ENCODE measurements at places on chromosomes 11 and 22. TPM values are rescaled to one million over a fixed set of nuclear protein-coding genes. Genes with fewer than 3 reads are reported as not detected.

GRCh38 chr11:62732830-62733229 lies 4.5 kb downstream of the TTC9C start:
- no peak for DNase-seq

The PTPRCAP gene
- polyA plus RNA-seq: 4.7 TPM

DNA sequence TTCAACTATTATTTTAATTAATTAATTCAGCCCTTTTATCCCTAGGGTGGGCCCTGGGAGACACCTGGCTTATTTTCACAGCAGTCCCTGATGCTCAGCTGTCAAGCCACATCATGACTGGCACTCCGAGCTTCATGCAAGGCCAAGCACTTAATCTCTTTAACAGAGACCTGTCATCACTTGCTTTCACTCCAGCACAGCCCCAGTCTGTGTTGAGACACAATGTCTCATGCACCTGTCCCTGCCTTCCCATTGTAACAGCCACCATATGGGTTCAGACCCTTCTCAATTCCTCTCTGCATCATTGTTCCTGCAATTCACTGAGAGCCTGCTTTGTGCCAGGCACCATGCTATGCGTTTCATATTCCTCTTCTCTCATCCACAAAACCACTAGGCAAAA lies 222.2 kb upstream of the TENM4 start:
- DNase-seq: no peak

The VWA5A gene
- 25.0 TPM for polyA plus RNA-seq

DNA sequence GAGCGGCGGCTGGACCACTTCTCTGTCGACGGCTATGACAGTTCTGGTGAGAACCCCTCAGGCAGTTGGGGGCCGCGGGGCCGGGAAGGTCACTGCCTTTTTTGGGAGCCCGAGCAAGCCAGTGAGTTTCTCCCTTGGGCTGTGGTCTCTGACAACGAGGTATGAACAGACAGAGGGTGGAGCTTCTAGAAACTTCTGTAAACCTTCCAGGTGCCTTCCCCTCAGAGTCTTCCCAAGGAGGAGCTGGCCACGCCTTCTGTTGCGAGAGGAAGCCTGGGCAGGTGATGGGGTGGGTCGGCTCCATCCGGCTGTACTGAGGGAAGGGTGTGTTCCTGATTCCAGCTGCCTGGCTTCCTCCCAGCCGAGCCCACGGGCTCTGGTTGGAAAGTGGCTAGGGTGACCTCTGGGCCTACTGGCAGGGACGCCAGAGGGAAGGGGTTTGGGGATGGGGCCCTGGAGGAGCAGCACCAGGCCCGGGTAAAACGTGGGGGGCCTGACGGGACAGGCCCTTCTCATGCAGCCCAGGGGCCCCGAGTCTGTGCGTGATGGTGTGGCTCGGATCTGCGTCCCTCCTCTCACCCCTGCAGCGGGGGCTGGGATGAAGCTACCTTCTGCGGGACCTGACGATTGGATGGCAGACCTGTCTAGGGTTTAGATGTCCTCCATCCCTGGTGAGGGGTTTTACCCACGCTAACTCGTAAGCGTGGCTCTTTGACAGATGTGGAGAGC lies 110.8 kb downstream of the KCNQ1OT1 start:
- peak; percentile 42 for DNase-seq

GRCh38 chr22:38126928-38127668 lies 16.6 kb upstream of the BAIAP2L2 start:
- no peak for DNase-seq

DNA sequence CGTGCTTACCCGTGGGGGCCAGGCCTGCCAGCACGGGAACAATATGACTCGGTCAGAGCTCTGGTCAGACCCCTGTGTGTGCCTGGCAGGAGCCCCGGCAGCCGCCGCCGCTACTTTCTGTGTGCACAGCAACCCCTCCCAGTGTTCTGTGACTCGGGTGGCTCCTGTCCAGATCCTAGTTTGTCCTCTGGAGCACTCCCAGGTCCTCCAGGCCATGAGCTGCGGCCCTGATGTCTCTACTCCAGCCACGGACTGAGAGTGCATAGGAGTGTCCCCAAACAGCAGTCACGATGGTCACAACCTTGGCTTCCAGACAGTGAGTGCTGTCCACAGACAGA lies 3.2 kb downstream of the NDUFS8 start:
- no peak for DNase-seq

The OR52M1 gene
- not detected for polyA plus RNA-seq

The NPTXR gene
- polyA plus RNA-seq: 1.1 TPM

- peak; percentile 36 for DNase-seq
These were observed 7.8 kb downstream of the FTH1 start for GRCh38 chr11:61959678-61960077.

DNA sequence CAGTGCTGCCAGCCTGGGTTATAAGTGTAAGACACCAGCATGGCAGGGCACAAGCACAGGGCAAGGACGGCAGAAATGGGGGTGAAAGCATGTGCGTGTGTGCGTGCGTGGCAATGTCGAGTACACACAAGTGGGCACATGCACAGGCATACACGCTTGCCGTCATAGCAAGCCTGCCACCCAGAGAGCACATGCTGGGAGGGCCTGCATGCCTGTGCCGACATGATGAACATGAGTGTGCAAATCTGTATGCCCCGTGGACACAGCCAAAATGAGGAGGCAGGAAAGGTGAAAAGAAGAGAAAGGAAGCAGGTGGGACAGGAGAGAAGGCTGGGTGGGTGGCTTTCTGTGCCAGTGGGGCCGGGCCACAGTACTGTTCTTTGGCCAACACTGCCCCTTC lies 62.9 kb downstream of the NECTIN1 start:
- DNase-seq: no peak

The MRGPRX4 gene
- not detected for polyA plus RNA-seq

The QSER1 gene
- 2.8 TPM for polyA plus RNA-seq

DNA sequence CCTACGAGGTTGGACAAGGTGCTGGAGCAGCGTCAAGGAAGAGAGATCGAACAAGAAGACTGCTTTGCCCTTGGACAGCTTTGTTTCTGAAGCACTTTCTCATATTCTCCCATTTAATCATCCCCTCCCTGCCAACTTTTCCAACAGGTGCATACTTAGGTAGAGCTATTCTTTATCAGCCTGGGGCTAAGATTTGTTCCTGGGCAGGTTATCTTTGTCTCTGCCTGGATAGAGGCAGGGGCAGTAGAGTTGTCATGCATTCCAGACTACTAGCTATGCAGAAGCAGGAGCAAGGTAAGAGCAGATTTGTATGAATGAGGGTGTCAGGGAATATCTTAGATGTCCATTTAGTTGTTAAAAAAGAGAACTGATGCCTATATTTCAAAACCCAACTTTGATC lies 82.3 kb downstream of the PTPRJ start:
- DNase-seq: no peak

DNA sequence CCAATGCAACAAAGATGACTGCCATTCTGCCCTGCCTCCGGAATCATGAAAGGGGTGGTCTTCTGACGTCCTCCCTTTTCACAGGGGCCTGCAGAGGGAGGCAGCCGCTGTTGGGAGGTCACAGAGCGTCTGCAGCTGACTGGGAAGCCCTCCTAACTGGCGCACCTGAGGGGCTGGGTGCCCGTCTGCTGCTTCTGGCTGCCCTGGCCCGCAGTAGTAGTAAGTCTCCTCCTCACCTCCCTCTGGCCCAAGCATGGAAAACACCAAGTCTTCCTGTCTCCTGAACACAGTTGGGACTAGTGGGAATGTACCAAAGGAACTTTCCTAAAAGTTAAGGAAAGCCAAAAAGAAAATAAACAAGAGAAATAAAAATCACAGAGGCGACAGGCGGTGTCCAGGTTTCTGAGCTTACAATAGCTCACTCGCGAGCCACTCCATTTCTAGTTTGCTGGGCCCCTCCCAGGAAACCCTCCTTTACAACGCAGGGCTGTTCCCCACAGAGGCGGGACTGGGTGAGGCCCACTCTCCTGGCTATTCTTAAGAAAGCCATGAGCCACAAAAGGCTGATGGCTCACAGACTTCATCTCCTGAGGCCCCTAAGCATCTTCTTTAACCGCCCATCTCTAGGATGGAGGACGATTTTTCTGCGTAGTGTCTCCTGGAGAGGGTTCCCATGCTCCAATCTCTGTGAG lies 37.0 kb upstream of the CECR2 start:
- no peak for DNase-seq

The MOGAT2 gene
- polyA plus RNA-seq: 1.1 TPM

The CAPN1 gene
- polyA plus RNA-seq: 92.5 TPM

DNA sequence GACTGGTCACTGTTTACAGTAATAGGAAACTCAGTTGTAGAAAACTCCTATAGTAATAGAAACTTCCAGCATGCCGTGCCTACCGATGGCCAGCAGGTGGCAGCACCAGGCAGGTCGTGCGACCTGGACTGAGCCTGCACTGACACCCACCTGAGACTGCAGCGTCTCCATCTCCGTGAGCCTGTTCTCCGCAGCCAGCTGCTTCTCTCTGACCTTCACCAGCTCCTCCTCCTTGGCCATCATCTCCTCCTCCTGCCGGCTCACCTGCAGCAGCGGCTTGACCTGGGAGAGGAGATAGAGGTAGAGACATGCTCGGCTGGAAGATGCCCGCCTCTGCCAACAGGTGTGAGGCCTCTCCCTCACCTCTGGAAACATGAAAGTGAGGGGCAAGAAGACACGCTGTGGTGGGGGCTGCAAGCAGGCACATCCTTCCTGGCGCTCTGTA lies 48.5 kb downstream of the APOL1 start:
- peak; percentile 83 for DNase-seq

GRCh38 chr11:13268791-13269190 lies 8.8 kb upstream of the BMAL1 start:
- DNase-seq: no peak

GRCh38 chr22:30252411-30253204 lies 6.0 kb upstream of the LIF start:
- no peak for DNase-seq

The APOL6 gene
- 5.5 TPM for polyA plus RNA-seq

The DMC1 gene
- not detected for polyA plus RNA-seq

The PATE2 gene
- polyA plus RNA-seq: not detected

- DNase-seq: peak; percentile 45
These were observed 81.8 kb downstream of the DGCR2 start for GRCh38 chr22:19040391-19040861.

The OR10A2 gene
- not detected for polyA plus RNA-seq

The ST14 gene
- polyA plus RNA-seq: 59.3 TPM

The ISX gene
- polyA plus RNA-seq: not detected

GRCh38 chr11:108853864-108854263 lies 189.0 kb downstream of the DDX10 start:
- no peak for DNase-seq

GRCh38 chr11:67641338-67642172 lies 2.0 kb upstream of the TBX10 start:
- DNase-seq: no peak

The CCDC188 gene
- polyA plus RNA-seq: 0.54 TPM

- no peak for DNase-seq
These were observed 14.4 kb downstream of the DNAJB13 start for GRCh38 chr11:73965076-73965763.

DNA sequence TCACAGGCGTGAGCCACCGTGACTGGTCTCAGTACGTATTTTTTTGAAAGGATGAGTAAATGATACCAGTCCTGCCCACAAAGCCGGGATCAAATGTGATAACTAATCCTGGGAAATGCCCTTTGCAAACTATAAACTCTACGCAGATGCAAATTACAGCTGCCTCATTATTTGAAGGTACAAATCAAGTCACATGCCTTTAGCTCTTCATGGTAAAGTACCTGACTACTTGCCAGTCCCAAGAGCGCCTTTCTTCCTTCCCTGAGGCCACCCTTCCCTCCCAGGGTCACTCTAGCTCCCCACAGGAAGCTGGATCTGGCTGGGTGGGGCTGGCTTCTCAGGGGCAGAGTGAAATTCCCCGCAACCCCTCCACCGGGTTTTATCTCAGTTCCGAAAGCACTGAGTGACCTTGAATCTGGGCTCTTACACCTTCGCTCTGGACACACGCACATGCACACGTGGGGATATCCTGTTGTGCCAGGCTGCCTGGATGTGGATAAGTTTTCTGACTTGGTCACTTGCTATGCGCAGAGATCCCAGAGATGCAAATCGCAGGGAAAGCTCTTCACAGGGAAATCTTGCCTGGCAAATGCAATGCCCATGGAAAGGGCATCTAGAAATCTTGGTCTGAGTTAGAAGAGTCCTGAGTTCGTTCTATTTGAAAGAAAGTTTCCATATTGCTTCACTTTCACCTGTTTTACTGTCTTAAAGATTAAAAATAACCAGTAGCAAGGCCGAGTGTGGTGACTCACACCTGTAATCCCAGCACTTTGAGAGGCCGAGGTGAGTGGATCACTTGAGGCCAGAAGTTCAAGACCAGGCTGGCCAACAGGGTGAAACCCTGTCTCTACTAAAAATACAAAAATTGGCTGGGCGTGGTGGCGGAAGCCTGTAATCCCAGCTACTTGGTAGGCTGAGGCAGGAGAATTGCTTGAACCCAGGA lies 8.5 kb downstream of the A4GALT start:
- DNase-seq: no peak

- no peak for DNase-seq
These were observed 71.8 kb downstream of the PHF21A start for GRCh38 chr11:46049325-46049897.

The OR51E2 gene
- 0.95 TPM for polyA plus RNA-seq

The SLC22A8 gene
- polyA plus RNA-seq: 447 TPM

The RBMXL2 gene
- not detected for polyA plus RNA-seq

DNA sequence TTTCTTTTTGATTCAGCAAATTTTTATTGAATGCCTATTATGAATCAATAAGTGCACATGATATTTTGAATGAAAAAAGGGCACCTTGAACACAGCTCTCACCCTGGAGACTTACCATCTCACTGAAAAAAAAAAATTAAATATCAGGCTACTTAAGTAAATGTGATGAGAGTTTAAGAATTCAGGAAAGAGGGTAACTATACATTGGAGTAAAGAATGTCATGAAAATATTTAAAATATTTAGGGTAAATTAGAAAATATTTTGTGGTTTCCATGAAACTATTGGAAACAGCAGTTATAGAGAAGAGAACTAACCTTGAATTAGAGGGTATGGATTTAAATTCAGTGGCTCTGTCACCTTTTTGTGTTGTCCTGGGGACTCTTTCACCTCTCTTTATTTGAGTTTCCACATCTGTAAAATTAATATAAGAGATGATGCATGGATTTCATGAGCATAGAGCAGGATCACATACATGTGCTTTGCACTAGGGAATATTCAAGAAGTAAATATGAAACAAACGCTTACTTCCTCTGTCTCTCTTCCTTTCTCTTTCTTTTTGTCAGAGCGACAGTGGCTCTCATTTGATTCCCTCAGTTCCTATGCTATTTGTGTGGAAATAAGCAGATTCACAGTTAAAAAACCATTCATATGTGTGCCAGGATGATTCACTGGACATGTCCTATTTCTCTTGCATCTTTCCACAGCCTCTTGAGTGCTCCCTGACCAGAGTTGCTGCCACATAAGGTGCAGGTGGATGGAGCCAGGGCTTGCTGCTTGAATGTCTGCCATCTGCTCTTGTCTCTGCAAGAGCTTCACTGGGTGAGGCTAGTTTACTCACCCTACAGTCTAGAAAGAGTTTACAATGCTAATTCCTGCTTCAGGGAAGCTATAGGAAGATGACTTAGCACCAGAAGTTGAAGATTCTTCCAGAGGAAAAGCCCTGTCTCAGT lies 533.1 kb downstream of the ETS1 start:
- no peak for DNase-seq

DNA sequence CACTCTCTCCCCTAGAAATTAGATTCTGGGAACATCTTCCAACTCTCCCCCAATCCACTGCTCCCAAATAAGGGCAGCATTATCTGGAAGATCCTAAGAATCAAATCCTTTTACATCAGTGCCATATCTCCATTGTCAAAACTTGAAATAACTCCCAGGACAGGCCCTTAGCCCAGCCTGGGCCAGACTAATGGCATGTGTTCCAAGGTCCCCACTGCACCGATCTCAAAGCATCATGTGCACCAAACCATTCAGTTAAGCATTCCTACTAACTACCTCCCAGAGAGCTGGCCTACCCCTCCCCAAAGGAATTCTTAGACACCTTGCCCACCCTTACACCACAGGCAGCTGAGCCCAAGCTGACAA lies 44.2 kb upstream of the POU2AF1 start:
- DNase-seq: no peak
